ENCODE measurements at places on chromosomes 1 and 21. TPM values are rescaled to one million over a fixed set of nuclear protein-coding genes. Genes with fewer than 3 reads are reported as not detected.

GRCh38 chr1:87930796-87931195, 602.1 kb downstream of the LMO4 start:
- peaks cover 2% of the 10 kb centered on the region for H3K4me1 ChIP-seq
- no peak for DNase-seq
- no peaks in the 10 kb centered on the region for H3K27me3 ChIP-seq
- no peak overlapping the region for H3K27ac ChIP-seq
- no peak overlapping the region for H3K4me3 ChIP-seq
- H3K36me3 ChIP-seq, result peaks cover 3% of the 10 kb centered on the region

- no peaks in the 10 kb centered on the region for H3K27me3 ChIP-seq
- peaks cover 41% of the 10 kb centered on the region for H3K36me3 ChIP-seq
- no peak for DNase-seq
- H3K27ac ChIP-seq, result no peak overlapping the region
Measured at GRCh38 chr1:6546326-6546725, 8.0 kb downstream of the NOL9 start.

- H3K4me1 ChIP-seq, result peaks cover 9% of the 10 kb centered on the region
- H3K36me3 ChIP-seq, result no peaks in the 10 kb centered on the region
- no peak overlapping the region for H3K4me3 ChIP-seq
- no peak overlapping the region for H3K27ac ChIP-seq
Measured at GRCh38 chr1:47727051-47727696, 270.0 kb downstream of the TRABD2B start.

Gene SPRR2B
- total RNA-seq, result not detected

Gene TMEM81
- 3.6 TPM for total RNA-seq

Measured in osteocyte (in vitro differentiated cells).